ENCODE measurements at places on chromosomes 7 and 10.

GRCh38 chr10:122500726-122501125, 39.4 kb downstream of the HTRA1 start:
- no peak for DNase-seq

GRCh38 chr10:27659786-27660185, 85.8 kb downstream of the MKX start:
- DNase-seq: no peak

- no peak for DNase-seq
Measured at GRCh38 chr7:144863320-144863647, 27.4 kb upstream of the TPK1 start.

GRCh38 chr7:139873593-139874301, 44.7 kb downstream of the TBXAS1 start:
- no peak for DNase-seq

GRCh38 chr7:96822824-96823223, 113.2 kb upstream of the SEM1 start:
- DNase-seq: no peak

DNA sequence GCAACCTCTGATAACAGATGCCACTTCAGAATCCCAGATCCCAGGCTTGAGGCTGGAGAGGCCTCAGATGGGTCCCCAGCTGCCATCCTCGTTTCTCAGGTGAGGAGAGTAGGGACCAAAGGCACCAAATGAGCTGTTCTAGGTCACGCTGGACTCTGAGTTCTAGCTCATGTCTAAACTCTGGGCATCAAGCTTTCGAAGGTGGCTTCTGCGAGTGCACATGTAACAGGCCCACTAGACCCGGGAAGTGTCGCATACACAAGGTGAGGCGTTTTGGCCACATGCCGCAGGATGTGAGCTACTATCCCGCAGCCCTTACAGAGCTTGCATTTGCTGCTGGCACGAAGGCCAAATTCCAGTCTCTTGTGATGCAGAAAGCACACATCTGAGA, 355.1 kb upstream of the SHH start:
- no peak for DNase-seq

DNA sequence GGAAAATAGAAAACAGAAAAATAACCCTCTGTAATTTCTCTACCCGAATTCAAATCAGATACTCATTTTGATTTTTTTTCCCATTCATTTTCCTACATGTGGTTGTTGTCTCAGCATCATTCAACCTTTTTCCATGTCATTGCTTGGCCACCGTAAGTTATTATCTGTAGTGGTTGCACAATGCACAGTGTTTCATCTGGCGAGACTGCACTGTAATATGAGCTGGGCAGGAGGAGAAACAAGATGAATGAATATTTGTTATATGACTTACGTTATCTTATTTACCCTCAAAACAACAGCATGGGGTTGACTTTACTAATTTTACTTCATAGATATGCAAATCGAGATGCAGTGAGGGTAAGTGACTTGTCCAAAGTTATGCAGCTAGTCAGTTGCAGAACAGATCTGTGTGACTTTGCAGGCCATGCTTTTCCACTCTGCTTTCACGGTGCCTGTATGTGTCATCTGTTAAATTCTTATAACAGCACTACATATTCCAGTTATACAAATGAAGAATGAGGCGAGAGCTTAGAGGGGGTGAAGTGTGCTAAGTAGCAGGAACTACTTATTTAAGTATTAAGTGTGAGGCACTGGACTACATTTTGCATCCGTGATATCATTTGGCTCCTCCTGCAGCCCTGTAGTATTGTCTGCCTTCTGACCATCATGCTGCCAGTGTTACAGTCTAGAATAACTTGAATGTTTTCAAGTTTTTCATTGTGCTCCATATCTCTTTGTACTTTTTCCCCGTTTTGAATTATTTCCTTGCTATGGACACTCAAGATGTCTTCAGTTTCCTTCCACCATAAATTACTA, 56.7 kb downstream of the ZMYND11 start:
- DNase-seq: peak; percentile 80

DNA sequence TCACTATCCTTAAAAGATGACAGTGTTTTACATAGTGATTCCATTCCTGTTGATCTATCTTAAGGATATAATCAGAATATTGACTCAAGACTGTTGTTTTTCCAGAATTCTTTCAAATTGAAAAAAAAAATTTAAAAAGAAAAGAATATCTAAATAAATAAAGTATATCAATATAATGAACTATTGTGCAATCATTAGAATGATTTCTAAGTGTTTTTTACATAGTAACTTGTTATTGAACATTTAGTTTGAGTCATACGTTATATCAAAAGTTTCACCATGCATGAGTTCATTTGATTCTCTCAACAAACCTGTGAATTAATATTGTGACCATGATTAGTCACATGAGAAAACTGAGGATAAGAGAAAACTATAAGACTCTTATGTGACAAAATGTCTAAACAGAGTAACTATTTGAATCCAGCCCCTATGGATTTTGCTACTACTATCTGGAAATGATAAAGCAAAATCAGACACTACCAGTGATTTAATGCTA, 46.1 kb downstream of the KLF6 start:
- DNase-seq: no peak

- no peak for DNase-seq
Measured at GRCh38 chr7:140036224-140036962, 26.4 kb downstream of the PARP12 start.

- no peak for DNase-seq
Measured at GRCh38 chr7:101943889-101944600, 126.6 kb downstream of the CUX1 start.

- DNase-seq: peak; percentile 82
Measured at GRCh38 chr7:107659666-107660065, 962 bp upstream of the SLC26A4 start.

DNA sequence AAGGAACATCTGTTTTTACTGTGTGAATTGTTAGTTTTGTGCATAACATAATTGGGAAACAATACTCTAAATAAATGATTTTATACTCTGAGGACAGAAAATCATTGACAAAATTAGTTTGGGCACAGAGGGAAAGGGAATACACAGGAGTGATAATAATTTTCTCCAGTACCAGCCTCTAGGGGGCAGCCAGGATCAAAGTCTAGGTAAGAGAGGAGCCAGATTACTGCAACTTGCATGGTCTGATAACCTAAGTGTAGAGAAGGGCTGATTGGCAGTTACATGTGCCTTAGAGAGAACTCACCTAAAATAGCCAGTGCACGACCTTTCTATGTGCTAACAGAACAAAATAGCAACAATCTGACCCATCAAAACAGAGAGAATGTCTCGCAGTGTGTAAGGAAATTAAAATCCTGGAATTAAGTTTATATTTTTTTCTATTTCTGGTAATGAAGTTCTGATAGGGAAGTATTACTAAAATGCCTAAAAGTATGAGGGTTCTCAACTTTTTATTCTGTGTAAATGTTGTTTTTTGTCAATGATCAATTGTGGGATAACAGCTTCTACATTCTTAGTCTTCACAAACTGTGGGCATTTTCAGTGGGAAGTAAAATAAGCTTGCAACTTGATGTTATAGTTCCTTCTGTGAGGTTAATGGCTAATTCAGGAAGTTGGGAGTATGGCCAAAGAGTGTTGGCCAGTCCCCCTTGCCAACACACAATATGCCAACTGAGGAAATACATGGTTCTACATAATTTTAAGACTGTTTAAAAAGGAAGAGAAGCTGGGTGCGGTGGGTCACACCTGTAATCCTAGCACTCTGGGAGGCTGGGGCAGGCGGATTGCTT, 66.4 kb downstream of the EXOC6 start:
- peak; percentile 55 for DNase-seq

All from fibroblast of pulmonary artery (primary cell).